ENCODE measurements at places on chromosomes 3 and 15.

DNA sequence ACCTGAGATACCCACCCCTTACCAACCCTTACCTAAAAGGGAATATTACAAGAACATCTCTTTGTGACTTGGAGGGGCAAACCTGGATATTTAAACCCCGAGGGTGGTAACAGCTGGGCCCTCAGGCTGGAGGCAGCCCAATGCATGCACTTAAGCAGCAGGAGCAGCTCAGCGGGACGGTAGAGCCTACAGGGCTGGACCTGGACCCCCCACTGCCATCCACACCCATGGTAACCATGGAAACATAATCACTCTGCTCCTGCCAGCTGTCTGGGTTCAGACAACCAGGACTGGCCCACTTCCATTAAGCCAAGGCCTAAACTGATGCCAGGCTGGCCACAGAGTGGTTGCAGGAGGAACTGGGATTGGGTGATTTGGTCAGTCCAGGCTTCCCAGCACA is 52.8 kb downstream of the ETFA start:
- no peak for DNase-seq

DNA sequence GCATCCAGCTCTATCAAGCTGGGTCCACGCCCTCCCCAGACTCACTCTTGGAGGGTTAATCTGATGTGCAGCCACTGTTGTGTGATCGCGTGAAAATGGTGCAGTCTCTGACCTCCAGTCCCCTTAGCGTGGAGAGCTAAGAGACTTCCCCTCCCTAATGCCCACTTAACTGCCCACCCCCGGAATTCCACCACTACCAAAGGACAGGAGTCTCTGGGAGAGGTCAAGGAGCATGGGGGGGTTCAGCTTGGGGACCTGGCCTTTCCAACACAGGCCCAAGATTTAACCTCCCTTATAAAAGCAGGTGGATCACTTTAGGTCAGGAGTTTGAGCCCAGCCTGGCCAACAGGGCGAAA is 48.8 kb downstream of the CCDC12 start:
- DNase-seq: no peak

DNA sequence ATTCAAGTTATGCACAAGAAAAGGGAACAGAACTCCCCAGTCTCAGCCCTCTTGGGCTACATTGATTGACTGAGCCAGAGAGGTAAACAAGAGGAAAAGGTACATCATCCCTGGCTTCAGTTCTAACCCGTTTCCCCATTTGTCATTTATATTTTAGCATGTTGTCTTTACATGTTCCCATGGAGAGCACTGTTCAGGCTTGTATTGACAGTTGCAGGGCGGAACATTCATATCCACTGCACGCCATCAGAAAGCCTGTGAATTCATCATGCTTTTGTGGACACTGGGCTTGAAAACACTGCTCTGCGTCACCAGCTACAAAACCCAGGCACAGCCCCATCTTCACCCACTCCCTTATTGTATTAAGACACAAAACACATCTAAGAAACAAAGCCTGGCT is 240.9 kb upstream of the EIF1B start:
- no peak for DNase-seq

- no peak for DNase-seq
These were observed 13.8 kb upstream of the VIPR1 start for GRCh38 chr3:42488687-42489086.

GRCh38 chr3:188286087-188286513 is 132.1 kb downstream of the LPP start:
- peak; percentile 99 for DNase-seq

DNA sequence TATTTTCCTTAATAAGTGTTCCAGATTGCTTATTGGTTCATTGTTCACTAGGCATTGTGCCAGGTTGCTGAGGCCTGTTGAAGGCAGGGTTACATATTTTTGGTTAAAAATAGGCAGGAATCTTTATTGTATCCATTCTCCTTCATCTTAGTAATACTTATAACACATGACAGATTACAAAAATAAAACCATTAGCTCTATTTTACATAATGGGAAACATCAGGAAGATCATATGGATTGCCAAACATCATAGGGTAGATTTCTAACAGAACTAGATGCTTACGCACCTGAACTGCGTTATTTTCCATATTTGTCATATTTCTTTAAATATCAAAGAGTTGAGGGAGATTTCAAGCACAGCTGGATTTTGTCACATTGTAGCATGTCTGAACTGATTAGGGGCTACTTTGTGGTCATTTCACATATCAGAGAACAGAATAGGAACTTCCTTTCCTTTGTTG is 462.9 kb upstream of the SGO1 start:
- peak; percentile 91 for DNase-seq

GRCh38 chr3:131933665-131934064 is 101.1 kb downstream of the CPNE4 start:
- DNase-seq: peak; percentile 7

DNA sequence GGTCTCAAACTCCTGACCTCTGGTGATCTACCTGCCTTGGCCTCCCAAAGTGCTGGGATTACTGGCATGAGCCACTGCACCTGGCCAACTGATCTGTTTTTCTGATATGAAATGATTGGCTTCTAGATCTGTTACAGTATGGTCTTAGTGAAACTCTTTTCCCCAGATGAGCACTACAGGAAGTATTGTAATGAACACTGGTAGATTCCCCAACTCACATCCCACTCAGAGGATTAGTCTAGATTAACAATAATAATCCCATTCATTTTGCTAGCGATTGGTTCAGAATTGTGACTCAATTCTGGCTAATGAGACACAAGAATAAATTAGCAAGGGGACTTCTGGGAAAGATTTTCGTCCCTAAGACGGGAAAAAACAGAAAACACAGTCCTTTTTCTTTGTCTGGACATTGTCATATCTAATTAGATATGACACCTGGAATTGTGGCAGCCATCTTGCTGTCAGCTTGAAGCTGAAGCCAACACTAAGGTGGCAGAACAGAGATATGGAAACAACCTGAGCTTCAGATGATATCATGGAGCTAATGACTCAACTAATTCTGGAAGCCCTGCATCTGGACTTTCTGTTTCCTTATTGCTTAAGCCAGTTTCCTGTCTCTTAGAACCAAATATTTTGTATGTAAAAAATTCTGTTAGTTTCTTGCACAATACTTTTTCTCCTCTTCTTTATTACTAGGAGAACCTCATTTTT is 17.4 kb upstream of the NPTN start:
- no peak for DNase-seq

GRCh38 chr3:72483554-72484104 is 364.6 kb downstream of the SHQ1 start:
- DNase-seq: no peak

- peak; percentile 39 for DNase-seq
These were observed 305.1 kb downstream of the LSAMP start for GRCh38 chr3:116140100-116140689.

- no peak for DNase-seq
These were observed 68.1 kb upstream of the ATP2C1 start for GRCh38 chr3:130825762-130826299.

DNA sequence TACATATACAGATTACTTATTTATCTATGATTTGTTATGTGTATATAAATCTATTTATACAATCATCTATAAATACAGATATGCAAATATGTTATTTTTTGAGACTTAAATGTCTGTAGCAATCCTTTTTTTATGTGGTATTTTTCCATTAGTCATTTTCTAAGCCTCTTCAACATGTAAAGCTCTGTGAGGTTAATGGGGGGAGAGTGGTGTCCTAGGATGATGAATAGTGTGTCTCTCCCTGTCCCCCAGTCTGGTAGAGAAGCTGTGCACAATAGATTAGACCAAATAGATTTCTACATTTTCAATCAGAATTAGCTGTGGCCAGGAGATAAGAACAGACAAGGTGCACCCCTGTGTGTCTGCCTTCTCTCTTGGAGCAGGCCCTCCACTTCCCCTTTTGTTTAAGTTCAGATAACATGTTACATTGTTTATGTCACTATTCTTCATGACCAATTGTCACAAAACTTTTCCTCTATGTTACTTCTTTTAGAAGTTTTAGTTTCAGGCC is 453.9 kb downstream of the LPP start:
- DNase-seq: peak; percentile 42

DNA sequence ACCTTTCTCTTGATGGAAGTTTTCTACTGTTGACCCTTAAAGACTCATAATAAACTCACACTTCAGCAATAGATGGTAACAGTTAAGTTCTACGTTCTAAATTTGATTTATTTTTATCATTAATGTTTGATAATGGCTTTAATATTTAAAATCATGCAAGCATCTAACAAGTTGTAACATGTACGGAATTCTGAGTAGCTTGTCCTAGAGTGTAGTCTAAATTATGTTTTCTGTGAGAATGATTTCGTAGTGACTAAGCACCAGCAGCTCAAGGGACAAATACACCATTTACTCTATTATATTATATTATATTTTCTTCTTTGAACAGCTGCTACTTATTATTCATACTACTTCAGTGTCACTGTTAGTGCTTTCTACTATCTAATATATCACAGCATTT is 345.6 kb downstream of the NLGN1 start:
- peak; percentile 34 for DNase-seq

GRCh38 chr15:56683908-56684307 is 49.4 kb downstream of the ZNF280D start:
- DNase-seq: no peak

- DNase-seq: no peak
These were observed 3.9 kb downstream of the ZDHHC19 start for GRCh38 chr3:196207159-196207832.

DNA sequence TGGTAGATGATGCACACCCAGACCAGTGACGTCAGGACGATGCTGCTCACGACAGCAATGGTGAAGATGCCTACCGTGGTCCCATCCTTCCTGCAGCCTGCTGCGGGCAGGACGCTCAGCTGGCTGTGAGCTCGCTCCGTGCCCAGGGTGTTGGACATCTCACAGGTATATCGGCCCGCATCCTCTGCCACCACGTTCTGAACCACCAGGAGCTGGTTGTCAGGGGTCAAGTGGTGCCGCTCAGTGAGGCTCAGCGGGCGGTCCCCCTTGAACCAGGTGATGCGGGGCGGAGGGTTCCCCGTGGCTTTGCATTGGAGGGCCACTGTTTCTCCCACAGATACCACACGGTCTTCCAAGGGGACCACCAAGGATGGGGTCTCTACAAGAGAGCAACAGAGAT is 117.8 kb downstream of the LRIG1 start:
- DNase-seq: no peak

DNA sequence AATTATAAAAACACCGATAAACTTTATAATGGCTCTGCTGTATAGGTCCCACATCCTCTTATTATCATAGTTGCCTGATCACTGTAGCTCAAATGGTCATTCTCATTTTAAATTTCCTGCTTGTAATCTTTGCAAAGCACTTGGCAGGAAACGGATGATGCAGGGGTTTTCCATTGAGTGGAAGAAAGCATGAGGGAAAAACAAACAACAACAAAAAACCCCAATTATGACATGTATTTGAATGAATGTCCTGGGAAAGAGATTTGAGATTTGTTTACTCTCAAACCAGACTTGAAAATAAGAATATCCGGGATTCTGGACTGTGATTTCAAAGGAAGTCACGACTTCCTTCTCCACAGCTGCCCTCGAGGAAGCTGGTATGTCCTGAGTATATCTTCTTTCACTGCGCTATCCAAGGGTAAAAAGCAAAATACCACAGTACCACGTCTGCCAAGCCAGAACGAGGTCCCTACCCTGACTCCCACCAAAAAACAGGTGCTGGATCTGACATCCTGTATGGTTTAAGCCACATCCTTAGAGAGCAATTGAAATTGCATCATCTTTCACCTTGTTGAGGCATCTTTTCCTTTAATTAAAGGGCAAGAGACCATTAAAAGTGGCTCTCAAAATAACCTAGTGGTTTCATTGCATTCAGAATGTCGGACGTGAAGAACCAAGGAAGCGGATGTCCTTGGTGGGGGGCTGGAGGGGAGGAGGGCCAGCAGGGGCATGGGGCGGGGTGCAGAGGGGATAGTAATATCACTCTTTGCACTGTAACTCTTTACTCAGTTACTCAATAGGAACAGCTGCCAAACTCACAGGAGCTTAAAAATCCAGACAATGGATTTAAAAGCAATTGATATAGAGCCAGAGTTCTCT is 13.5 kb upstream of the TIPIN start:
- no peak for DNase-seq

DNA sequence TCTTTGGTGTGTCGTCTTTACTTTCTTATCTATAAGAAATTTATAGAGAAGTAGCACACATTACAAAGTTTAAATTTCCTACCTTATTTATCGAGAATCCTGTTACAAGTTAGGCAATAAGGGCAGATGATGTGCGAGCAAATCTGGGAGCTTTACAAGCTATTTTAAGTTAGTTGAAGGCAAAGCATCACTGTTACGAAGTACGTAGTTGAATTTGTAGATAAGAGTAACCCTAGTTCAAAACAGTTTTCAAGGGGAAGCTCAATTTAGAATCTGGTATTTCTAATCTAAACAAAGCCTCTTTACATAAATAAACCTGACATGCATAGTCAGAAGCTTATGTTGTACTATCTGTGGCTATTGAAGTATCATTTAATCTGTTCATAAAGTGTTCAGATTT is 8.4 kb downstream of the KBTBD8 start:
- peak; percentile 8 for DNase-seq

GRCh38 chr15:41892621-41893421 is 1.0 kb downstream of the SPTBN5 start:
- no peak for DNase-seq

DNA sequence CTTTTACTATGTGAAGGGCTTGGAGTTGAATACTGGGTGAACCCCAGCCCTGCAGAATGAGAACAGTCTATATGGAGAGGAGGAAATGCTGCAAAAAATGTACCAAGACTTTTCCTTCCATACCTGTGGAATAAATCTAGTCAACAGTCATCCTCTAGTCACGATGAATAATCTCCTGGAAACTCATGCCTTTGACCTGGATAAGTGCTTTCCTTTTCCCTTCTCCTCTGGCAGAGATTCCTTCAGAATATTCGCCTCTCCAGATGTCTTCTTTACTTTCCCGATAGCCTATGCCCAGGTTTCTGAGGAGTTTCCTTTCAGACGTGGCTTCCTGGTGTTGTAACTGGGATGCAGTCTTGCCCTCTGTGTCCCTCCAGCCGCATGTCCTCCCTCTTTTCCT is 28.1 kb downstream of the CCNL1 start:
- peak; percentile 43 for DNase-seq

All from fibroblast of skin of right biceps (primary cell).